ENCODE measurements at places on chromosomes 1 and 21.

GRCh38 chr1:201276891-201277290 is 6.4 kb upstream of the PKP1 start:
- no peak for DNase-seq

GRCh38 chr1:222529916-222530315 is 18.0 kb downstream of the HHIPL2 start:
- DNase-seq, result no peak

DNA sequence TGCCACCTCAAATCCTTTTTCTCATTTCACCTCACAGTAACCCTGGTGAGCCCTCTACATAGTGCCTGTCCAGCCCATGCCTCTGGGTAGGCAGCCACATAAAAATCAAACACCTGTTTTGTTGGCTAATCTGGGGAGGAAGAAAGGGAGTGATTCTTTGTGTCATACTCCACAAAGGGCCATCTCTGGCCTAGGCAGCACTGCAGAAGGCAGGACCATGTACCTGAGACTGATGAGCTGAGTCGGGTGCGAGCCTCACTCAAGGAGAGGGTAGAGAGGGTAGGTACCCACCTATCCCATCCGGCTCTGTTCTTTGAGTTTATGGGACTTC is 7.8 kb downstream of the TUFT1 start:
- DNase-seq, result no peak

DNA sequence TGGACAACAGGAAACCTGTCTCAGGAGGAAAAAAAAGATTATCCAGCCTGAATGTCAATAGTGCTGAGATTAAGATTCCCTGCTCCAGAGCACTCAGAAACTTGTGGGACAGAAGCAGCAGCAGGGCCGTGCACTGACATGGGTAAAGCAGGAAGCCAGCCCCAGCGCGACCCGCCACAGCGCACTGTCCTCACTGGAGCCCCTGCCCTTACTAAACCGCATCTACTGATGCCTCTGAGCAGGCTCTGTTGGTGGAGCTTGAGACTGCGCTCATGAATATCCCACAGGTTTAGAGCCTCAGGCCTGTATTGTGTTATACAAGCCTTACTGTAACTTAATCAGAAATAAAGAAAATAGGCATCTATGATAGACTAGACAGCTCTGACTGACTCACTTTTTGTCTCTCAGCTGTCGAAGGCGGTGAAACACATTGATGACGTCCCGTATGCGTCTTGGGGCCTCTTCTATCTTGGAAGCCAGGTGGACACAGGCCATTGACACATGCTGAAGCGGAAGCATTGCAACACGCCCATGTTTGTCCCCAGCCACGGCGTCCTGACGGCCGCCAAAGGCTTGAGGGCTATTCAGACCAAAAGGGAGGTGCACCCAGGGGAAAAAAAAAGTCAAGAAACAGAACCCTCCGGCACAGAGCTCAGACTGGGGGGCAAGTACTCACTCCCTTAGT is 1.2 kb downstream of the CCNL2 start:
- DNase-seq, result no peak

DNA sequence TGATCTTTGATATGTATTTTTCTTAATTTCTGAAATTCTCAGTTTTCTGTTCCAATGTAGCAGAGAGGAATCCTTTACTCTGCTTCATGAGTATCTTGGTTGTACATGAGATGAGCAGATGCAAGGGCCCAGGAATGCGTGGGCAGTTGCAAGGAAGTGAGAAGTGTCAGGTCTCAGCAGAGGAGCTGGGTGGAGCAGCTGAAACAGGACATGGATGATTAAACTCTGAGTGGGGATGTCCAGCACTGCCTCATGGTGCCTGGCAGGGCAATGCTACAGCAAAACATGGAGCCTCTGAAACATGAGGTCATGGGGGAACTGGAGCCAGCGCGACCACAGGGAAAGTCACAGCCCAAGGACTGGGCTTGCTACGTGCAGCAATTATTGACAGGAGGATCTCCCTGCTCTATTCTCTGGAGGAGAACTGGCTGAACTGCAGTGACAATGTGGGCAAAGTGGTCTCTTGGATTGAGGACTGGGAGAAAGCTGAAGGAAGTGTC is 48.4 kb downstream of the COLGALT2 start:
- DNase-seq, result no peak

DNA sequence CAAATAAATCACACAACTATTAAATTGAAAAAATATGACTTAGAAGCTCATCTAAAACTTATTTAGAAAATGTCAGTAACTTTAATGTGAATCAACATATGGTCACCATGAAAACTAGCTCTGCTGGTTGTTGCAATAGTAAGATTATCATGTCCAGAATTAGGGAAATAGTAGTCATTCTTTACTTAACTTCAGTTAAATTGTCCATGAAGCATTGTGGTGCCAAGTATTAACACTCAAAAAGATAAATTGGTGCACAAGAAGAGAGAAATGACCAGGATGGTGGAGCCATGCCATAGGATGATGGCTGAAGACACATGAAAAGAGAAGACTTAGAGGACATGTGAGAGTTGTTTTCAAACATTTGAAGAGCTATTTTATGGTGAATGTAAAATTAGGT is 130.2 kb upstream of the PTGFR start:
- no peak for DNase-seq

DNA sequence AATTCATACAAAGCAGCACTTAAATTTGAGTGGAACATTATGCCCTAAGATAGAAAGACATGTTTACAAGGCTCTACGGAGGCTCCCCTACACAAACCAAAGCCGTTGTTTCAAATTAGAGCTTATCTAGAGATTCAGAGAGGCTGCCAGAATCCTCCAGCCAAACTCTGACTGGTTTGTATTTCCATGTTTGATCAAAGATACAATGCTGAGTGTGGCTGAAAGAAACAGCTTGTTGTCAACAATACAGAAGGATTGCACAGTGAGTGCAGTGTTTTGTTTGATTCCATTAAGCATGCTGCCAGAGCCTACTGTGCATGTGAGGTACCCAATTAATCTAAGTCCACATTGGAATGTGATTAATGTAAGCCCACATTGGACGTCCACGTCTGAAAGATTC is 402.7 kb downstream of the DISC1 start:
- DNase-seq, result no peak

GRCh38 chr1:53324728-53325297 is 3.1 kb downstream of the LRP8 start:
- no peak for DNase-seq
